ENCODE measurements at places on chromosomes 4 and X. TPM values are rescaled to one million over a fixed set of nuclear protein-coding genes. Genes with fewer than 3 reads are reported as not detected.

The UGT2A1 gene
- total RNA-seq: not detected

The NKX3-2 gene
- not detected for total RNA-seq

The AGA gene
- 20.6 TPM for total RNA-seq

The AFAP1 gene
- 5.5 TPM for total RNA-seq

The CLIC2 gene
- total RNA-seq: 2.5 TPM

The LONRF3 gene
- total RNA-seq: 0.16 TPM

The DMP1 gene
- total RNA-seq: not detected

The CXCL9 gene
- total RNA-seq: not detected

The MAGEA6 gene
- not detected for total RNA-seq

The TMEM144 gene
- total RNA-seq: 8.1 TPM

The PRRG3 gene
- not detected for total RNA-seq

The TEX13D gene
- total RNA-seq: not detected

The ETDA gene
- total RNA-seq: not detected

The CT55 gene
- not detected for total RNA-seq

The CCKAR gene
- not detected for total RNA-seq

Data from esophagus mucosa (tissue), 1 donor.